ENCODE measurements at places on chromosomes 2 and 18. TPM values are rescaled to one million over a fixed set of nuclear protein-coding genes. Genes with fewer than 3 reads are reported as not detected.

The RFX8 gene
- total RNA-seq, result 5.0 TPM

DNA sequence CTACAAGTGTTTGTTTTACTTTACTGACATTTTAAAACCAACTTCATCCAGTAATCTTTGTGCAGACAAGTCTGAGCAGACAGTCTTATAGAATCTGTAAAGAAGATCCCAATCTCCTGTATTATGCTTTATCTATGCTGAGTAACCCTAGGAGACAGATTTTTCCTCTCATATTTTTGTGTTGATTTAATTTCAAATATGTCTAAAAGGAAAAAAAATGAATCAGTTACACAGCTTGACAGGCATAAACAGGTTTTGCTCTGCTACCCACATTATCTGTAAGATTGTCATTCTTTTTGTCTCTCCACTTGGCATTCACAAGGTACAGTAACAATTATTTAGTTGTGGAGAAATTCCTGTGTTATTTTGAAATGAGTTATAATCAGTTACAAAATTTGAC is 415.0 kb downstream of the NYAP2 start:
- no peak for DNase-seq

The UGT1A3 gene
- total RNA-seq, result not detected

DNA sequence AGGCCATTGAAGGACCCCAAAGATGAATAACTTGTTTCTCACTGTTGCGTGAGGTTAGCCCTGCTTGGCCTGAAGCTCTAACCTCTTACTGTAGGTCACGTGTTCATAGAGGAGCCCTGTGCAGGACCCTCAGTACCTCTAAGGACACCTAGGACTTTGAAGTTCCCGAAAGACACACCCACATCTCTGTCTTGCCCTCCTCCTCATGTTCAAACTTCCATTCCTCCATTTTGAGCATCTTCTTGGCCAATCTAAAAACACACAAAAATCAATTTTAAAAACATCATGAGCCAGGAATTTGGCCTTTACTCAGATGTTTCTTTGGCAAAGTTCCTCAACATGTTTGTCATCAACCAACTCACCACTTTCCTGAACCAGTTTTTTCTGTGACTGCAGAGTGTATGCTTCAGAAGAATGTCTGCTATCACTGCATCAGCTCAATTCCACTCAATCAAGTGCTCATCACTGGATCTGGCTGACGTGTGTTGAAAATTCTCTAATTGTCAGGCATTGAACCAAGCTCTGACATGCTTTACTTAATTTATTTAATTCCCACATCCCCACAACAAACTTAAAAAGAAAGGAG is 101.6 kb downstream of the AP1S3 start:
- DNase-seq, result no peak

The SLC20A1 gene
- total RNA-seq, result 255 TPM
